SK-N-SH (cell line): ENCODE measurements at places on chromosomes 1 and 21. TPM values are rescaled to one million over a fixed set of nuclear protein-coding genes. Genes with fewer than 3 reads are reported as not detected.
A peak's percentile ranks its signal among the peaks of the same experiment; 100 is the strongest.

TEDDM1 gene
- polyA plus RNA-seq = not detected in 2 replicates

RGS4 gene
- polyA plus RNA-seq = 124 and 193 TPM in 2 replicates

S100A12 gene
- polyA plus RNA-seq = not detected in 2 replicates

CENPL gene
- polyA plus RNA-seq = 4.0 and 6.9 TPM in 2 replicates

CBS gene
- 15.1 and 19.9 TPM in 2 replicates for polyA plus RNA-seq

FCAMR gene
- polyA plus RNA-seq = not detected in 2 replicates

LRRC8B gene
- 3.7 and 5.2 TPM in 2 replicates for polyA plus RNA-seq

APP gene
- polyA plus RNA-seq = 780 and 789 TPM in 2 replicates

KCNK2 gene
- 12.2 and 16.2 TPM in 2 replicates for polyA plus RNA-seq

GUCA2A gene
- polyA plus RNA-seq = not detected in 2 replicates

SHISAL2A gene
- 0.07 TPM in 1 of 2 replicates, not detected in the other for polyA plus RNA-seq

DNA sequence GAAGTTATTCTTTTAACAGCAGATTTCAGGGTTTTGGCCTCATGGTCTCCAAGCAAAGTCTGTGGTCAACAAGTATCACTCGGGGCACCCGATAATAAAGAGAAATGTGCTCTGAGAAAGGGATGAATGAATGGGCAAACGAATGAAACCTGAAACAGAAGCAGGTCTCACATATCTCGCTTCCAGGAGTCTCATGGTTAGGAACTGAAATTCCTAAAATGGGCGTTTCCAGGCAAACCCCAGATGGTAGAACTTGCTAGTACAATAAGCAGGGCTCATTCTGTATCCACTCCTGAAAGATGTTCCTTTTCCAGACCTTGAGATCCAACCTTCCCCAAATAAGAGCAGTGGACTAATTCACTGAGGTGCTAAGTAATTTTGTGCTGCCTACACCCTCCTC is 87.2 kb downstream of the LAMC2 start:
- DNase-seq = no peak

GRCh38 chr1:10721381-10722321 is 74.8 kb downstream of the CASZ1 start:
- no peak for DNase-seq

GRCh38 chr1:112110031-112110430 is 120.6 kb upstream of the KCND3 start:
- no peak for DNase-seq

- DNase-seq = no peak
These were observed 38.0 kb downstream of the PLPP3 start for GRCh38 chr1:56541408-56541807.

- no peak for DNase-seq
These were observed 50.2 kb downstream of the C8A start for GRCh38 chr1:56904663-56905397.

- peak; percentile 81 for DNase-seq
These were observed 1.6 kb downstream of the ERVH48-1 start for GRCh38 chr21:42923553-42924432.

DNA sequence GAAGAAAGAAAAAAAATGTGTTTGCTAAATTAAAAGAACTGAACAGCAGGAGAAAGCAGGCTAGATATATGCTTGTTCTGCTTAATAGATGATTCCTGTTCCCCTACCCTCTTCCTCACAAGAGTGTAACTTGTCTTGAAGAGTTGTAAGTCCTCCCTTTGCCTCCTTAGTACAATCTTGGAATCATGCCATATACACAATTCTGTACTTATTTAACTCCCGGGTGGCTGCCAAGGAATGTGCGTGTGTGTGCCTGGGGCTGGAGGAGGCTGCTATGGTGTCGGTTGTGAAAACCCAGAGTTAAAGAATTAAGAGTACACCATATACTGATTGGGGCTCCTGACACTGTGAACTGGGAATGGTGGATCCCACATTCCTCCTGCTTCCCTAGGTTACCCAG is 194.2 kb downstream of the SIPA1L2 start:
- no peak for DNase-seq

DNA sequence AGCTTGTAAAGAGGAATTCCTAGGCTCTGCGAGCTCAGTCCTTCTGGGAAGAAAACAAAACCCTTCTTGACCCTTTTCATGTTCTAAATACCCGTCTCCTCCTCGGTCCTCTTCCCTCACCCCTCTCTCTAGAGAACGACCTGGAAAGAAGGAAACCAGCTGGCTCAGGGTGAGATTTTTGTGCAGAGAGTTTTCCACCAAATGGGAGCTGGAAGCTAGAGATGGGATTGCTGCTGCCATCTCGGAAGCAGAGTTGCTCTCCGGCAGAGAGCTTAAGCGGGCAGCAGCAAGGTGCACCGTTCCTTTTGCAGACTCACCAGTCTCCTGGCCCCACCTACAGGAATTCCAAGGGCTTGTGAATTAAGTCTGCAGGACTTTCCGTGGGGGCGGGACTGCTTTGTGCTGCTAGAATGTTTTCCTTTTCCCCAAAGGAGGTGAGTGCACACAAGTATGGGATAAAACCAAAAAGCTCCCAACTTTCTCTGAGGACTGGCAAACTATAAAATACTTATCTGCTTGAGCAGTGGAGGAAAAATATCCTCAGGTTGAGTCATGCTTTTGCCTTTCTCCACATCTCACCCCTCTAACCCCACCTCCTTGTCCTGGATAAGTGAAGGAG is 29.1 kb upstream of the KIAA0040 start:
- no peak for DNase-seq

GRCh38 chr1:204445860-204446412 is 34.3 kb upstream of the PPP1R15B start:
- peak; percentile 63 for DNase-seq

- DNase-seq = no peak
These were observed 197.4 kb downstream of the ADGRL2 start for GRCh38 chr1:81998165-81998564.

DNA sequence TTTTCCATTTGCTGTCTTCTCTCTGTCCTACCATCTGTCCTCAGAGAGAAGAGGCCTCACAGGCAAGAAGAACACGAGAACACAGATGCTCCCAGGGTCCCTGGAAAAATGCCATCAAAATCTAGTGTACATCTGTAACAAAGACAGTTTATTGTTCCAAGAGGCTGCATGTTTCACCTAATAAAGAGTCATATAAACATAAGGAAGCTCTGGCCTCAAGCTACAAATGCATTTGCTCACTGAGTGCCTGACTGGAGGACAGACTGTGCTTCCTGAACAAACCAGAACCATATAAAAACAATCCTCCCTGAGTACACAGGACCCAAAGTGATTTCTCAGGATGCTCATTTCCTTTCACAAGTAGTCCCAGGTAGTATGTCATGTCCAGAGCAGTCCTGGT is 76.3 kb upstream of the SLC44A3 start:
- DNase-seq = no peak

DNA sequence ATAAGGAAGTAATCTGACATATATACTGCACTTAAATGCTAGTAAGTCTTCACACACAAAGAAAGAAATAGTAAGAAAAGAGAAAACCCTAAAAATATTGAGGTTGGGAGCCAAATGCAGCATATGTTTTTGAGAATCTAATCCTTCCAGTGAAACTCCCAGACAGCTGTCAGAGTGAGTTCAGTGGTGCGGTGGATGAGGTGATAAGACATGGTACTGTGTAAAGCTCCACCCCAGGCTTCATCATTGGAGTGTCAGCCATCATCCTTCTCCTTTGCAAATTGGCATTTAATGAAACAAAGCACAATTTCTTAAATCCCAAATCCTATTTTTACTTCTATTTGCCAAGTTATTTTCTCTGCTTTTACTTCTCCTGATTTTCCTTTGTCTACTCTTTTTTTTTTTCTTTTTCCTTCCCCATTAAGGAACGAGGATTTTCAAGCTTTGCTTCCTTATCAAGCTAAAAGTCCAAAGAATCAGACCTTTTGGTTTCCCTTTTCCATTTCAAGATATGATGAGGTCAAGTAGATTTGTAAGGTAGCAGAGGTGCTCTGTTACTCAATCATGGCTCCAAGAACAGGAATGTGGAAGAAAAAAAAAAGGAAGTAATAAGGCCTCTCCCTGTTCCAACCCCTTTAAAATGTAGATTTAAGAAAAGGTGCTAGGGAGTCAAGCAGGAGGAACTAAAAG is 343.3 kb downstream of the SETD4 start:
- no peak for DNase-seq

GRCh38 chr1:115166531-115167091 is 77.3 kb upstream of the TSPAN2 start:
- no peak for DNase-seq

- DNase-seq = no peak
These were observed 17.1 kb downstream of the PDZK1IP1 start for GRCh38 chr1:47172782-47173181.

DNA sequence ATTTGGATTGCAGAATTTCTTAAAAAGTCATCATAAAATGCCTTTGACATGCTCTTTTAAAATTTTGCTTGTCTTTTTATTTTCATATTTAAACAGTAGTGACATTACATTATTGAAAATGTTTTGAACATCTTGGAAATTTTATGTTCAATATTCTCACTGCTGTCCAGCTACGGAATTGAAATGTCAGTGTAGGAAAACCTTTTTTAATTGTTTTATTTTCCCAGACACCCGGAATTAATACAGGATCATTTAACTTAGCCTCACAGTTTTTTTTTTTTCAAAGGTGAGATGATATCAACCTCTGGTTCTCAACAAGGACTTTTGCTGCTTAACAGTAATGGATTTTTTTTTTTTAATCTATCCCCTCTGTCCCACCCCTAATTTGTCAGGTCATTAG is 4.1 kb downstream of the RBM15 start:
- DNase-seq = no peak

DNA sequence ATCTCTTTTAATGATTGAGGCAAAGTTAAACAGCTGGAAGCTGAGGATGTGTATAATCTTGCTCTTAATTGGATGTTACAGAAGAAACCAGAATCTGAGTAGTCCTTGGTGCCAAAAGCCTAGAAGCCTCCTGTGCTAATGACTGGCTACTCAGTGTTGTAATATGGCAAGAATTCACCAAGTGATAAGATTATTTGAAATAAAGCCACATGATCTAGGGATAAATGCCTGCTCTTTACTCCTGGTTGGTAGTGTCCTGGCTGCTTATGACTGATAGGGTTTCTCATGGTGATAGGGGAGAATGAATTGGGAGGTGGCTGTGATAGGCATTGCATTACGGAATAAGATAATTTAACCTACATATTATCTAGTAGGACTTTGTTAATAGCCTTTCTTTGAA is 13.6 kb upstream of the MAB21L3 start:
- no peak for DNase-seq

DNA sequence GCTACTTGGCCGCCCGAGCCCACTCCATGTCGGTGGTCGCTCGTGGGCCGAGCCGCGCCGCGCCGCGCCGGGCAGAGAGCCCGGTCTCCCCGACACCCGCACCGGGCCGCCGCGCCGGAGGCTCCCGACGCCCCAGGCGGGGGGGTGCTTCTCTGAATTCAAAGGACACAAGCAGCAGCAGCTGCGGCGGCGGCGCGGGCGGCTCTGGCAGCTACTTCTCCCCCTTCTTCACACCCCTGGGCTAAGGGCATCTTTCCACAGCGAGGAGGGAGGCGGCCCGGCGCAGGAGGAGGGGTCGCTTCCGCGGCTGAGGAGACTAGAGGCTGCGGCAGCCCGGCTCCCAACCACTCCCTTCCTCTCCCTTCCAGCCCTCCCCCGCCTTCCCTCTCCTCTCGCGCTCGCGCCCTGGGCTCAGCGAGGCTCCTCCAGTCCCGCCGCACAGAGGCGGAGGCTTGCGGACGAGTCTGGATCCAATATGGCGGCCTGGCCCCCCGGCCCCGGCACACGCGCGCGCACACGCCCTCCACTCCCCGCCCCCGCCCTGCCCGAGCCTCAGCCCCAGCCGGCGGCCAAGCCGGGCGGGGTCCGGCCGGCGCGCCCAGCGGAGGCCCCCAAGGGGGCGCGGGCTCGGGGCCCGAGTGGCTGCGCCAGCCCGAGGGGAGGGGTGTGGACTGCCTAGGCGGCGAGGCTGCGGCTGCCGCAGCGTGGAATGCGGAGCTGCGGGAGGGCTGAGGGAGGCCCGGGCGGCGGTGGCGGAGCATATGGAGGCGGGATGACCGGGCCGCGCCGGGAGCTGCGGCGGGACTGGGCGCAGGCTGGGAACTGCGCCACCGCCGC is at the start of gene CDC42BPA:
CDC42BPA (minus strand) TSS at position 477 of the 837 bp plus-strand sequence. CDS start 1,310 bp downstream, outside the sequence.
- peak; percentile 95 for DNase-seq

DNA sequence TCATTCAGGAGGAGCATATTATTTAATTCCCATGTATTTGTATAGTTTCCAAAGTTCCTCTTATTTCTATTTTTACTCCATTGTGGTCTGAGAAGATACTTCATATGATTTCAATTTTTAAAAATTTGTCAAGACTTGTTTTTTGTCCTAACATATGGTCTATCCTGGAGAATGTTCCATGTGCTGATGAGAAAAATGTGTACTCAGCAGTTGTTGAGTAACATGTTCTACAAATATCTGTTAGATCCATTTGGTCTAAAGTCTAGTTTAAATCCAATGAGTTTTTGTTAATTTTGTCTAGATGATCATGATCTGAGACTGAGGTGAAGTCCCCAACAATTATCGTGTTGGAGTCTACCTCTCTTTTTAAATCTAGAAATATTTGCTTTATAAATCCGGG is 14.5 kb downstream of the PSMG1 start:
- DNase-seq = no peak

- DNase-seq = no peak
These were observed 517.6 kb upstream of the ADGRL4 start for GRCh38 chr1:79524126-79524525.

- peak; percentile 76 for DNase-seq
These were observed 630 bp downstream of the ACP6 start for GRCh38 chr1:147669469-147670318.

GRCh38 chr1:197333041-197333440 is 65.0 kb downstream of the CRB1 start:
- no peak for DNase-seq

GRCh38 chr1:61636814-61637213 is 88.1 kb downstream of the TM2D1 start:
- DNase-seq = no peak
